ENCODE measurements at places on chromosomes 1 and 21.

DNA sequence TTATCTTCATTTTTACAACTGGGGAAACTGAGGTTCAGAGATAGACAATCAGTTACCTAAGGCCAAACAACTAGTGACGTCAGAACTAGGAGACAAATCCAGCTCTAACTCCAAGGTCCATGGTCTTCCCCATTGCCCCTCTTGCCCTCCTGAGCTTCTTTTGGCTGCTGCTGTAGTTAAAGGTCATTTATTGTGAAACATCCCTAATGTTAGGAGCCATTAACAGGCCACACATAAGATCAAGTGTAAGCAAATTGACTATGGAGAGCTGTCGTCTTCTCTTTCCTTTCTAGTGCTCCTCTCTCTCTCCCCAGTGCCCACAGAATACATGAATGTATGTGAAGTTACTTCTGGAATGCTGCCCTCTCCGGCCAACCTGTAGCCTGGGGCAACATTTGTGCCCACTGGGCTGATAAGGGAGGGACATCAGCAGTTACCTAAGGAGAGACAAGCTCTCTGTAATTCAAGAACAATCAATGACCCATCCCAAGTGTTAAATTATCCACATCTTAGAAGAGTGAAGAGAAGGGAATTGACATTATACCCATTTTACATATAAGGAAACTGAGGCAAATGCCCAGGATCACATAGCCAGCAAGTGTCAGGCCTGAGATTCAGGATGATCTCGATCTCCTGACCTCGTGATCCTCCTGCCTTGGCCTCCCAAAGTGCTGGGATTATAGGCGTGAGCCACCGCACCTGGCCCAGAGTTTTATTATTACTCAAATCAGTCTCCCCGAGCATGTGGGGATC lies 40.1 kb downstream of the PTAFR start:
- no peak for DNase-seq

DNA sequence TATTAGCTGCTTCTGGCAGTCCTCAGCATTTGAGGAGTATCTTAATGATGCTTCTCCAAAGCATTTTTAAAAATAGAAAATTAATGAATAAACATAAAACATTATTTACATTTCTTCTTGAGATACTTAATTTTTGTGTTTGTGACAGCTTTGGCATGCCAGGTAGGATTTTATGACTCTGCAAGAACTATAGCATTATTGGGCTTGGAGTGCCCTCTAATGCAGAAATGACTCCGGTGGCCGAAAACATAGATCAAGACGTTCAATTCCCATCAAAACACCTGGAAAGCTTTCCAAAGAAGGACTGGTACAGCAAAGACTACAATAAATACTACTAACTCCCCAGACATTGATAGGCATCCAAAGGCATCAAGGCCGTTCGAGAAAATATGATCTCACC lies 366.4 kb upstream of the CXADR start:
- DNase-seq = no peak

- DNase-seq = no peak
Observed at GRCh38 chr1:17375651-17376050, 3.7 kb downstream of the PADI6 start.

DNA sequence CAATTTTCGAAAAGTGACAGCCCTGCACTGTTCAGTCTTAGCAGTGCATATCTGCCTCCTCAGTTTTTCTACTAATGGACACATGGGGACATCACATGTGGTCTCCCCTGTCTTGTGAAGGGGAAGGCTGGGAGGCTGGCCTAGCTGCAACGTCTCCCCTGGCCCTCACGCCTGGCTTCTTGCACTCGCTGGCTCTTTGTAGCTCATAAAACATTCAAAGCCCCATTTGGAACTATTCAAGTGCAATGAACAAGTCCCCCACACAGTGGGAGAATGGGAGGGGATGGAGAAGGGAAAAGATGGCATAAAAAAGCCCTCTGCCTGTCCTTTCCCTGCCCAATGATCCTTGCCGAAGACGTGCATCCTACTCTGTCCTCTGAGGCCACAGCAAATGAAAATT lies 73.6 kb downstream of the PGBD5 start:
- no peak for DNase-seq

DNA sequence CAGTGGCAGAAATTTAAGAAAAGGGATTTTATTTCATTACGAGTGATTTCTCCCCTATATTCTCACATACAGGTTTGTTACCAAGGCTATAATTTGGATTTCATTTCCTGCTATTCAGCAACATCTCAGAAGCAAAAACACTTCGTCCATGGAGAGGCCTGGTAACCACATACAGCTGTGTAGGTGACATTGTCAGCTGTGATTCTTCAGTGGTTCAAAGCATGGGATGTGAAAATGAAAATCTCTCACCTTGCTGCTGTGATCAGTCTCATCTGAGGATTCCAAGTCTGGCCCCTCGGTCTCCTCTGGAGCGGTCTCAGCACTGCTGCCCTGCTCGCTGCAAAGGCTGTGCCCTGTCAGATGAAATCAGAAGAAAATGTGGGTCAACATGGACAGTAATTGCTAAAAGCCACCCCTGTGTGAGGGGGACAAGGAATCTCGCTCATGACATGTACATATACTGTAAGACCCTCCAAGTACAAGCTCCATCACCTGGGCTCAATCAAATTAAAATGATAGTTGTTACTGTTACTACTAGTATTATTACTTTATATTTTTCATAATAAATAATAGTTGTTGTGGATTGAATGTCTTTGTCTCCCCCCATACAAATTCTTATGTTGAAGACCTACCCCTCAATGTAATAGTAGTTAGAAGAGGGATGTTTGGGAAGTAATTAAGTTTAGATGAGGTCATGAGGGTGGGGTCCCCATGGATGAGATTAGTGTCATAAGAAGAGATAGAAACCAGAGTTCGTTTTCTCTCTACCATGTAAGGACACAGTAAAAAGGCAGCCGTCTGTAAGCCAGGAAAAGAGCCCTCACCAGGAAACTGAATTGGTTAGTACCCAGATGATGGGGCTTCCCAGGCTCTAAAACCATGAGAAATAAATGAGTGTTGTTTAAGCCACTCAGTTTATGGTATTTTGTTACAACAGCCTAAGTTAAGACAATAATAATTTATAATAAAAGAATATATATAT lies 126.7 kb upstream of the KRTAP19-8 start:
- DNase-seq = no peak

DNA sequence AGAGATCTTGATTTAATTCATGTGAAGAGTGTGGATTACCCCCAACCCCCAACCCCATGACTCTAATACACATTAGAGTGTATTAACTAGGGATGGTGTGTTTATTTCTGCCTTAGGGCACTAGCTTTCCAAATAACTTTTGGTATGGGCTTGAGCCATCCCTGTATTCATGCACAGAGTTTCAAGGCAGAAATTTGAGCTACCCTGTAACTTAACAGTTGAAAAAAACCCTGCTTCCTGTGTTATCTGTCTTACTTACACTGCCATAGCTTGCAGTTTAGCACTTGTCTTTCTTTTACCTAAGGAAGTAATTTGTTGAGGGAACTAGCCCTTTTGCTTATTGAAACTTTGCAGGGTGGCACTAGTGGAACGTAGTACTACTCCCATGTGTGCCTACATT lies 6.3 kb downstream of the SRSF11 start:
- no peak for DNase-seq

DNA sequence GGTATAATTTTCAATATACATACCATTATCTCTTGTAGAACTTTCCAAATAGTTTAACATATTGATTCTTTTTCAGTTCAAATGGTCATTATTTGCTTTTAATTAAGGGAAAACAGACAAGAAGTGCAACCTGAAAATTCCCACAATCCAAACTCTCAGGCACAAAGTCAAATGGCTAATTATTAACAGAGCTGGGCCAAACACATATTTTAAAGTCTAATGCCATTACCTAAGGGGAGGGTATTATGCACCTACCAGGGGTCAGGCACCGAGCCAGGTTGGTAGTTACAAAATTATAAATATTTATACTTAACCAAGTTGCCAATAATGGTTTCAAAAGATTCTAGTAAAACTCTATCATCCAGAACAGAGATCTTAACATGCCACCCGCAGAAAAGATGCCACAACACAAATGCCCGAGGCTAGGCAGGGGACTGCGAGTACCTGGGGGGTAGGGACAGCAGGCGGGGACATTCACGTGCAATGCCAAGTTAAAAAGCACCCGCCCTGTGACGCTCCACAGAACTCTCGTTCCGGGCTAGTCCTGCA lies 15.0 kb downstream of the LBR start:
- no peak for DNase-seq

DNA sequence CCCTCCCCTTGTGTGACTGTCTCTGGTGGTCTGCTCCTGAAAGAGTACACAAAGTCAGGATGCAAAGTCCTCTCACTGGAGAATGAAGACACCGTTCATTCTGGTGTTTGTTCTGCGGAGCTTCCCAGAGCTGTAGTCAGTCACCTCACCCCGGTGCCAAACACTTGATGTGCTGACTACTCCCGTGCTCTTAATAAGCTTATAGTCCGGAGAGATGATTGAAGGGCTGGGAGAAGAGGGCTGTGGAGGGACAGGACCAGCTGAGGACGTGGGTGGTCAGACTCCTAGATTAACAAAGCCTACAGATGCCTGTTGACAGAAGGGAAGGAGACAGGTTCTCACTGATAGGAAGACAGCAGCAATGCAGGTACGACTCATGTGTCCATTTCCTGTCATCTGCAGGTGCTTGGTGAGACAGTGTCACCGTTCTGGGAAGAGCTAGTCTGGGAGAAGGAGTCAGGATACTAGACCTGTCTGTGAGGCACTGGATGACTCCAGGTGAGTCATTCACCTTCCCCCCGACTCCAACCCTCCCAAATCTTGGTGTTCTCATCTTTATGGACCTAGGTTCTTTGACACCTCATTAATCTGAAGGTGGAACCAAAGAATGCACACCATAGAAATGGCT lies 40.4 kb upstream of the LRRN2 start:
- DNase-seq = no peak

DNA sequence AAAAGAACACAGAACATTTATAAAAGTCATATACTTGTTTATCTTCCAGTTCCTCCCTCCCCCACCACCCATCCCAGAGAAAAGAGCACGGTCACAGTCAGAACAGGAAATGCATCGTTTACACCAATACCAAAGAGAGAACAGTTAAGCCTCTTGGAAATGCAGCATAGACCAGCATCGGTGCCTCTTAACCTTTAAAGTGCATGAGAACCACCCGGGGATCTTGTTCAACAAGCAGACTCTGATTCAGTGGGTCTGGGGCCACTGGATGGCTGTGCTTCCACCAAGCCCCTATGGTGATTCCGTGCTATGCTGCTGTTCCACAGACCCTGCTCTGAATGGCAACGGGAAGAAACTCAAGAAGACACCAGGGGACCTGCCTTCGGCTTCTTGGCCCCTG lies 19.2 kb downstream of the FAM89A start:
- DNase-seq = no peak

- DNase-seq = no peak
Observed at GRCh38 chr1:198295225-198295624, 138.4 kb downstream of the NEK7 start.

Measured in T-cell (primary cell).